ENCODE measurements at places on chromosomes 1 and 21.

DNA sequence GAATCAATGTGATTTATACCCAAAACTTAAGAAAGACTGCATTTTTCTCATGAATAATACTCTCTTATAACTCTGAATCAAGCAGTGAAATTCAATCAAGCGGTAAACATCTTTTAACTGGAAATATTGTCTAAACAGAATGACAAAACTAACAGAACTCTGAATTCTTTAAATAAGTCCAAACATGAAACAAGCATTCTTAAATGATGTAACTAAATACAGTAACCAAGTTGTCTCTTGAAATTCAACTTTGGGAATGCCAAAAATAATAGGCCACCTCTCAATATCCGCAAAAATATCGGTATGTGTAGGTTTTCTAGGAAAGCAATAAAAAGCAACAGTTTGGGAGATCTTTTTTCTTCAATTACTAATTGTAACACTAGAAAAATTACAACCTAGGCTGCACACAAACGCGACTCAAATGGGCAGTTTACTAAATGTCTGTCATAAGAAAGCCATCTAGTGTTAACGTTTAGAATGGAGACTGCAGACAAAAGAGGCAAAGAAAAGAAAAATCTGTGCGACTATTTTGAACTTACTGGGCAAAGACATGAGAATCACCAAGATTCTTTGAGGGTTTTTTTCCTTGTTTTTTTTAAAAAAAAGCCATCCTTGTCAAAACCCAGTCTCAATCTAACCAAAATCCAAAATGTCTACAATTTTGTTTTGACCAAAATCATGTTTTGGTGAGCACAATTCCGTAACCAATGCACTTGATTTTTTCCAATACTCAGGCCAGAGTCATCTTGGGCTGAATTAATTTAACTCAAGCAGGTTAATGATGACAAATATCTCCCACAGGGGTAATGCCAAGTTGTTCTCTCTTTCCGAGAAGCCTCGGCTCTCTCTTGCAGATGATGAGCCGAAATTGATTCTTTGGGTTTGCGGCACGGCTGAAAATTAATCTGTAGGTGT is 1.3 kb downstream of the SIPA1L2 start:
- DNase-seq, result no peak

- no peak for DNase-seq
Observed at GRCh38 chr1:63458750-63459149, 64.3 kb downstream of the ITGB3BP start.

GRCh38 chr21:26795866-26796329 is 49.3 kb downstream of the ADAMTS1 start:
- no peak for DNase-seq

GRCh38 chr1:100719490-100719889 is at the start of gene VCAM1:
VCAM1 (plus strand) TSS chr1:100719742; CDS start chr1:100719861, 119 bp downstream.
- DNase-seq, result no peak

DNA sequence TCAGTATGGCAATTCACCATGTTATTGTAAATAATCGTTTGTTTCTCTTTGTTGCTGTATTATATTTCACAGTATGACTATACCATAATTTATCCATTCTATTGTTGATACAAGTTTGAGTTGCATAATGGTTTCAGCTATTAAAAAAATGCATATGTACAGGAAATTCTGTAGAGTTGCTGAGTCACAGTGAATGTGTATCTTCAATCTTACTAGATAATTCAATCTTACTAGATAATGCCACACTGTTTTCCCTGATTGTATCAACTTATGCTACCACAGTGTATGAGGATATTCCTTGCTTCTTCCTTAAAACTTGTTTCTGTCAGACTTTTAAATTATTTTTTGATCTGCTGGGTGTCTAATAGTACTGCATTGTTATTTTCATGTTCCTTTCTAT is 3.5 kb upstream of the COA6 start:
- DNase-seq, result no peak

DNA sequence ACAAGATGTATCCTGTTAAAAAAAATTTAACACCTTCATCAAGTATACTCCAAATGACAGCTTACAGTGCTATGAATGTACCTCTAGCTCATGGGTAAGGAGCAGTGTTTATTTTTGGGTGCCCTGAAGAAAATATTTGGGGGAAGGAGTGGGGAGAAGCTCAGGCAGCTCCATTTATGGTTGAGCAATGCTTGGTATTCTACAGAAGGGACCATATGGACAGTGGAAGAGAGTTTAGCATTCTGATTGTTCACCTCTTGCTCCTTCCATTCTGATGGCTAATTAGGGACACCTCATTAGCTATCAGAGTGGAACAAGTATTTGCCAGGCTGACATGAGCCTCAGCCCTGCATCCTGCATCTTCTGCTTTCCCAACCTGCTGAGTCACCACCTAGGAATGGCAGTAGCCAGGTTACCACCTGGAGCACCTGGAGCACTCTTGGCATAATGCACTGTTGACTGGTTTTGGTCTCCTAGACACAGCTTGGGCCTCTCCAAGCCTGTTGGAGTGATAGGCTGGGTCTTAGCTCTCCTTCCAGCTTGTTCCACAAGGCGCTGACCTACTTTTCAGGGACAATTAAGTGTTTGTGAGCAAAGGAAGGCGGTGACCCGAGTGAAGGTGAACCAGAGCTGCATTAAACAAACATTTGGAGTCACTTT is 62.0 kb upstream of the MACF1 start:
- no peak for DNase-seq

- DNase-seq, result no peak
Observed at GRCh38 chr1:66981679-66982078, 56.9 kb downstream of the MIER1 start.

DNA sequence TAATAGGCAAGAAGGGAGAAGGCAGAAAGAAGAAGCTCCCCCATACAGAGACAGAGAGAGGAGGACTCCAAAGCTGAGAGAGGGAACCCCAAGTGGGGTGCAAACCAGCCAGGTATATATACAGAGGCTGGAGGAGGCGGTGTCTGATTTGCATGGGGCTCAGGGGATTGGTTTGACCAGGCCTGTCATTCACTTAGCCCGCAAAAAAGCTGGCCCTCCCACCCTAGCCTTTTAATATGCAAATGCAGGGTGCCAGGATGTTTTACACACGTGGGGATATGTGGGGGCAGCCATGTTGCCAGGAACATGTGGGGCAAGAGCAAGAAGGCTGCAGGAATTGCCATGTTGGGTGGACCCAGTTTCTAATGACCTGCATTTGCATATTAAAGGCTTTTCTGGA is 37.0 kb upstream of the TENT5B start:
- DNase-seq, result peak; percentile 95

DNA sequence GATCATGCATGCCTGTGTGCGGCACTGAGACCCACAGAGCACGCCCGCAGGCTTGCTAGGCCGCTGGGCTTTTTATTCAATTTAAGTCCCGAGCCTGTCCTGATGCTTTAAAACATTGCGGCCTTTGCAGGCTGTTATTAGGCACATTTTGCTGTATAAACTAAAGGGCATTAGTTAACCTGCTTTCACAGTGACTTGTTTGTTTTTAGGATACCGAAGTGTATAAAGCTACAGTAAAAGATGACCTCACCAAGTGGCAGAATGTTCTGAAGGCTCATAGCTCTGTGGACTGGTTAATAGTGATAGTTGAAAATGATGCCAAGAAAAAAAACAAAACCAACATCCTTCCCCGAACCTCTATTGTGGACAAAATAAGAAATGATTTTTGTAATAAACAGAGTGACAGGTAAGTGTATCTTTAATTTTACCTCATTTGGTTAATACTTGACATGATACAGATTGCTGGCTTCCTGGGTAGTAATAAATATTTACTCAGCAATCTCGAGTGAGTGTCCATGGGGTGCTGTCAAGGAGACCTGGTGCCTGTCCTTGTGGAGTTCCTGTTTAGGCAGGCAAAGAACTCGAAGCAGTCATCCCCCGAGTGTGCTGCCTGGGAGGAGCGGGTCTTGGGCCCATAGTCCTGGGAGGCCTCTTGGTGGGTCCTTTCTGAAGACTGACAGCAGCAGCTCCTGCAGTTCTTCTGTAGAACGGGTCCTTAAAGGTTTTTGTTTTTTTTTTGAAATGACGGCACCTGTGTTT is 40.1 kb downstream of the TRAPPC10 start:
- DNase-seq, result no peak

GRCh38 chr1:90043586-90043985 is 48.7 kb downstream of the ZNF326 start:
- DNase-seq, result no peak

DNA sequence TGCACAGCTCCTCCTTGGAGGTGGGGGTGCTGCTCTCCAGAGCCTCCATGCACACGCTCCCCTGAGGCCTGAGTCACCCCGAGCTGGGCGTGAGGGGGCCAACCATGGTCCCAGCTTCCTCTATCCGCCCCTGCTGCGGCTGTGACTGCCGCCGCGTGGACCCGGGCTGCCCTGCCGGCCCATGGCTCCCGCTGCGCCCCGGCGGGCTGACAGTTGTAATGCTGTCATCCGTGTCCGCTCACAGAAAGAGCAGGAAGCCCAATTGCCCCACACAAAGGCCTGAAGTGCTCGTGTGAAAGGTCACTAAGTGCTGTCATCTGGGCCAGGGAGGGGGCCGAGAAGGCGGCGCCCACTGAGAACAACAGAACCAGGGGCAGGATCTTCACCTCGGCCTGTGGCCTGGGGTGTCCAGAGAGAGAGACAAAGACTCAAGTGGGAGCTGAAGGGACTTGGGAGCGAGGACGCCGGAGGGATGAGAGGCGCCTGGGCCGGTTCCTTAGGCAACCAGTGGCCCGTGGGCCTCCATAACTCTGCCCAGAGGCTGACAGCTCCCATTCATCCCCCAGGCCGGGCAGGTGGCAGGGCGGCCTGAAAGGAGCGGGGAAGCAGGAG is 31.5 kb downstream of the OLIG1 start:
- DNase-seq, result peak; percentile 77

DNA sequence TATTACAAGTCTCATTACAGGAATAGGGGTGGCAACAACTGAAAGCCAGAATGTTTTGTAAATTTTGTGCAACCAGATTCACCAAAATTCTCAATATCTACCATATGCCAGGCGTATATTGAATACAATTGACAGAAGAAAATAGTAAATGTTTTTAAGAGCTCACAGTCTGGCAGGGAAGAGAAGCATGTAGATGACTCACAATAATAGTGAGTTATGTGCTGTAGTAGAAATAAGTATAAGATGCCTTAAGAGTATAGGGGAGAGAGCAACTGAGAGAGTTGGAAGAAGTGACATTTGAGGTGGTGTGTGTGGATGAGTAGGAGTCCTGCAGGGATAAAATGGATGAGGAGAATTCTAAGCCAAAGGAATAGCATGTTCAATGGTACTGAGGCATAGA is 170.5 kb upstream of the FGGY start:
- no peak for DNase-seq

DNA sequence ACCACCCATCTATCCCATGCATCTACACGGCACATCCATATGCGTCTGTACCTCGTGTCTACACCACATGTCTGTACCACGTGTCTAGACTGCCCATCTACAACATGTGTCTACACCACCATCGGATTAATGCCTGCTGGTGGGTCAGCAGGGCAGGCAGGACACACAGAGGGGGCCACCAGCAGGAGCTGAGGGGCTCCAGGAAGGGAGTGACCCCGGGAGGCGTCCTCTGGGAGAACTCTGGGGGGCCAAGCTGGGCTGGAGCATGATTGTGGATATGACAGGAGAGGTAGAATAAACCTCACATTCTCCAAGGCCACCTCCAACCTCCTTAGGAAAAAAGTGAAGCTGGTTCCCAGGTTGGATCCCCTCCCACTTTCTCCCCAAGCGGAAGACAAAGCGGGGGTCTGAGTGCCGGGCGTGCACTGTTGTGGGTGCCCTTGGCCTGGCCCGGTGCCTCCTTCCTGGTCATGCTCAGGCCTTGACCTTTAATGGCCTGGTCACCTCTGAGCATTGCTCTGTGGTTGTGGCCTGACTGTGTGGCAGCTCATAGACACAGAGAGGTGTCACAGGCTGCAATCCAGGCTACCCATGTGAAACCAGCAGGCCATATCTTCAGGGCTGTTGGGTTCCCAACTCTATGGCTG is 881 bp upstream of the ACTRT2 start:
- DNase-seq, result no peak

GRCh38 chr1:30258876-30259275 is 464.5 kb downstream of the MATN1 start:
- DNase-seq, result no peak

GRCh38 chr1:109793486-109794318 is 30.0 kb upstream of the EPS8L3 start:
- DNase-seq, result no peak

GRCh38 chr1:219179293-219179692 is 5.6 kb downstream of the LYPLAL1 start:
- DNase-seq, result no peak

- no peak for DNase-seq
Observed at GRCh38 chr21:45341779-45342178, 54.1 kb upstream of the POFUT2 start.

GRCh38 chr21:41349619-41350390 is 12.0 kb upstream of the MX2 start:
- DNase-seq, result no peak

DNA sequence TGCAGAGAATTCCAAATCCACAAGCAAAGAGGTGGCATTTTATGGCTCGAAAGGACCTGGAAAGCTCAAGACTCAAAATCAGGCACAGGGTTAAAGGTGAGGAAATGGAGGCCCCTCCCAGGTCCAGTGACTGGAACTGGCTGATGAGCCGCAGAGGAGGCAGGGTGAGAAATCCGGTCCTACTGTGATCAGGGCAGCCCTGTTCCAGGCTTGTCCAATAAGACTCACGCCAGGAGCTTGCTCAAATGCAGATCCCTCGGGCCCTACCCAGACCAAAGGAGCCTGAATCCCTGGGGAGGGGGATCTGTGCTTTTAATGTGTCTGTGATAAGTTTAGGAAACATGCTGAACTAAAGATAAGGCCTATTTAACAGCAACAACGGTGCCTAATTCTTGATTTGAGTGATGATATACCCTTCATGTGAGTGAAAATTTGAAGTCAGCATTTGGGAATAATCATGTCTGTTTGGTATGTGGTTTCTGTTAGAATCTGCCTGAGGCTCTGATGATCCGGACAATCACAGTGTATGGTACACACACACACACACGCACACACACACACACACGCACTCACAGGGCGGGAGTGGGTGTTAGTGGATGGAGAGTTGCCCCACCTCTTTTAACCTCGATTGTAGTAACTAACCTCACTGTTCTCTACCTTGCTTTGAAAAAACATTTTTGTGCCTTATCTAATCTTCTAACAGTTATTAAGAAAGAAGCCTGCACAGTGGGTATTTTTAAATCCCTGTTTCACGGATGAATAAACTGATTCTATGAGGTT is 54.1 kb upstream of the LYST start:
- DNase-seq, result no peak

All from Karpas-422 (cell line).